ENCODE measurements at places on chromosomes 1 and 21. TPM values are rescaled to one million over a fixed set of nuclear protein-coding genes. Genes with fewer than 3 reads are reported as not detected.

The CASQ1 gene
- total RNA-seq, result not detected

The SGIP1 gene
- total RNA-seq, result not detected

GRCh38 chr1:3130268-3130667 is 61.3 kb downstream of the PRDM16 start:
- H3K27me3 ChIP-seq, result no peaks in the 10 kb centered on the region
- DNase-seq, result no peak
- no peak overlapping the region for H3K4me3 ChIP-seq
- H3K4me1 ChIP-seq, result no peaks in the 10 kb centered on the region
- H3K36me3 ChIP-seq, result no peaks in the 10 kb centered on the region

- no peaks in the 10 kb centered on the region for H3K4me1 ChIP-seq
- H3K27me3 ChIP-seq, result no peaks in the 10 kb centered on the region
- no peak overlapping the region for H3K27ac ChIP-seq
- H3K36me3 ChIP-seq, result no peaks in the 10 kb centered on the region
- no peak overlapping the region for H3K4me3 ChIP-seq
Observed at GRCh38 chr1:176552999-176553398, 90.0 kb downstream of the PAPPA2 start.

DNA sequence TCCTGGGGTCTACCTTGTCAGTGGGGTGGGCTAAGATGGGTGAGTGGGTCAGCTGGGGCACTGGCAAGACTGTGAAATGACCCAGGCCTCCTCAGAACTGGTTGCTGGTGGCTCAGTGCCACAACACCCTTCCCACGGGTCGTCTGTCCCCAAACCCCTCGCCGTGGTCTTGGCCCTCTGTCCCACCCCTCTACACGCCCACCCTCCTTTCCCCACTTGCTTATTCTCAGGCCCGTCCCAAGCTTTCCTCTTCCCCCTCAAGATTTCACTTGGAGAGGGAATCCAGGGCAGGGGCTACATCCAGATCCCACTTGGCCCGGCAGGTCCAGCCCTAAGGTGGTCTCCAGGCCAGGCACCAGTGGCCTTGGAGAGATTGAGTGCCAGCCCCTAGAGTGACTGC is 16.7 kb downstream of the CSF1 start:
- H3K27me3 ChIP-seq, result no peaks in the 10 kb centered on the region
- no peaks in the 10 kb centered on the region for H3K36me3 ChIP-seq
- H3K27ac ChIP-seq, result no peak overlapping the region

DNA sequence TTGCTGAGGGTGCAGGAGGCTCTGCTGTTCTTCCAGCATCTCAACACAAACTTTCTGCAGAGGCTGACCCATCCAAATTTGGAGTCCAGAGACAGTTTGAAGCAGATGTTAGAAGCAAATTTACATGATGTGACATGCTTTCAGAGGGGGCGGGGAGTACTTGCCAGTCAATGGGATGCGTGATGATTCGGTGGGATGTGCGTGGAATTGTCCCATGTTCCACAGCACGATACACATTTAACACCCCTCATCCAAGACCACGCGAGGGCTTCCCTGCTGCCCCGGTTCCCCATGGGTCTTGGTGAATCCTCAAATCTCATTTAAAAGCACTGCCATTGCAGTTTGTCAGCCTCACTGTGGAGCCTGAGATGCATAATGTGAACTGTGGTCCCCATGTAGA is 78.6 kb upstream of the TLR5 start:
- no peaks in the 10 kb centered on the region for H3K36me3 ChIP-seq
- DNase-seq, result no peak

DNA sequence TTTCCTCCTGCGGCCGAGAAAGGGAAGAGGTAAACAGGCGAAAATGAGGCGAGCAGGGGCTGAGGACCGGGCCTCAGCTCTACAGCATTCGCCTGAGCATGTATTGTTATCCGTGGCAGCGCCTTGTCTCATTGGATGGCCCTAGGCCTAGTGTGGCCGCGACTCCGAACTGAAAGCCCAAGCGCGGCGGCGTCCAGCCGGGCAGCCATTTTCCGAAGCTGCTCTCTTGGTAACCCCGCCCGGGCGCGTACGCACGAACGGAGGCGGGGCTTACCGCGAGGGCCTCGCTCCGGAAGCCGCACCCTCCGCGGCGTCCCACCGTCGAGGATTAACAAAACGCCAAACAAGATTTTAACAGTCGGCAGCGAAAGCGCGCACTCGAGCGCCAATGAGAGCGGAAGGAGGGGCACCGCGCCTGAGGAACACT is 797 bp upstream of the USP1 start:
- peak; percentile 98 for DNase-seq
- H3K27me3 ChIP-seq, result no peaks in the 10 kb centered on the region
- H3K36me3 ChIP-seq, result no peaks in the 10 kb centered on the region
- peak overlapping the region; percentile 95 for H3K27ac ChIP-seq
- peaks cover 29% of the 10 kb centered on the region for H3K4me1 ChIP-seq

GRCh38 chr1:39569034-39569433 is 7.6 kb downstream of the PABPC4 start:
- H3K27ac ChIP-seq, result no peak overlapping the region
- H3K4me1 ChIP-seq, result peaks cover 15% of the 10 kb centered on the region
- no peak for DNase-seq
- peaks cover 33% of the 10 kb centered on the region for H3K36me3 ChIP-seq
- H3K4me3 ChIP-seq, result no peak overlapping the region
- no peaks in the 10 kb centered on the region for H3K27me3 ChIP-seq

The ZSWIM5 gene
- total RNA-seq, result 3.6 TPM

The FBXO2 gene
- total RNA-seq, result 3.8 TPM

DNA sequence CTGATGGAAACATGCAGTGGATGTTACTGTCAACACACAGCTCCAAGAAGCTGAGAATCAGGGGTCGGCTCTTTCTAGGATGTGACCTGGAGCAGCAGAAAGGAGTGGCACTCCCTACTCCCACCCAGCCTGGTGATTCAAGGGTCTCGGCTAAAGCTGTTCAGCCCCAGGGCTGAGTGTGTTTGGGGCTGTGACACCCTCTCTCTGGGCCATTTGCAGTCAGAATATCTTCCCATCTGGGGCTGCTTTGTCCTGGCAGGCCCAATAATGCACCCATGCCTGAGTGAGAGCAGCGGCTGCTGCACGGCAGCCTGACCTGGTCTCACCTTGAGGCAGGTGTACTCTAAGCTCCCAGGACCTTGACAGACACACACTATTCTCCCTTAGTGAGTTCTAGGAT is 52.5 kb upstream of the AJAP1 start:
- H3K4me3 ChIP-seq, result no peak overlapping the region
- H3K27ac ChIP-seq, result no peak overlapping the region
- H3K4me1 ChIP-seq, result no peaks in the 10 kb centered on the region
- no peaks in the 10 kb centered on the region for H3K36me3 ChIP-seq

- no peak overlapping the region for H3K4me3 ChIP-seq
- H3K27ac ChIP-seq, result no peak overlapping the region
- H3K27me3 ChIP-seq, result no peaks in the 10 kb centered on the region
- no peaks in the 10 kb centered on the region for H3K4me1 ChIP-seq
- no peaks in the 10 kb centered on the region for H3K36me3 ChIP-seq
Observed at GRCh38 chr1:168371477-168371876, 90.8 kb downstream of the TBX19 start.

DNA sequence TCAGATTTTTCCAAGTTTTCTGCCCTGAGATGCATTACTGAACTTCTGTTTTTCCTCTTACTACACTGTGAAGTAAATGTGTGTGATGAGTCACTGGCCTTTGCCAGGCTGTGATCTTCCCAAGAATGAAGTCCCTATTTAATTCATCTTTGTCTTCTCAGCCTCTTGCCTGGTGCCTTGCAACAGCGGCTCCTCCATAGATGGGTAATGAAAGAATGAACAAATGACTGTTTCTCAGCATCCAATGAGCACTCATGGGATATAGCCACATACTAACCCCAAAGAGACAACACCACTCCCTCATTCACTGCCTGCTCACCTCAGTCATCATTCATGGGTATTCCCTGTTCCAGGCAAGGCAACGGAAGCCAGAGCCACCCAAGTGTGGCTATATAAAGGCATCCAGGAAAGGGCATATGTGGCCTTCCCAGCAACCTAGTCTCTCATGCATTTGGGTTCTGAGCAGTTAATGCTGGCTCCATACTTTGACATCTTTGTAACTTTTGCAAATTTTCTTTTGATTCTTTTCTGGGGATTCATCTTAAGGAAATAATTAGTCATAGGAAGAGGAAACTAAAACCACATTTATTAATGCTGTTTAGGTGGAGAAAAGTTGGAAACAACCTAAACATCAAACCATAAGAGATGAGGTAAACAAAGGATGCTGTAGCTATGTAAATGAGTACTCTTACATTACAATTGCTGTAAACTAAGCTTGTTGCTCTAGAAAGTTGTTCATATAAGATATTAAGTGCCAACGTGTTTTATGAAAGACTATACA is 71.9 kb downstream of the HIVEP3 start:
- no peak overlapping the region for H3K4me3 ChIP-seq
- H3K4me1 ChIP-seq, result no peaks in the 10 kb centered on the region
- H3K27me3 ChIP-seq, result no peaks in the 10 kb centered on the region
- H3K36me3 ChIP-seq, result no peaks in the 10 kb centered on the region
- no peak overlapping the region for H3K27ac ChIP-seq

The TPTE gene
- not detected for total RNA-seq

- H3K27ac ChIP-seq, result no peak overlapping the region
- no peaks in the 10 kb centered on the region for H3K27me3 ChIP-seq
- no peak for DNase-seq
- no peak overlapping the region for H3K4me3 ChIP-seq
- no peaks in the 10 kb centered on the region for H3K4me1 ChIP-seq
- H3K36me3 ChIP-seq, result no peaks in the 10 kb centered on the region
Observed at GRCh38 chr1:58456470-58456869, 90.1 kb downstream of the OMA1 start.

- peak; percentile 44 for DNase-seq
- no peaks in the 10 kb centered on the region for H3K27me3 ChIP-seq
- peaks cover 31% of the 10 kb centered on the region for H3K4me1 ChIP-seq
Observed at GRCh38 chr1:108560874-108561459, 1.1 kb downstream of the EEIG2 start.

GRCh38 chr1:151988405-151988923 is 5.2 kb downstream of the S100A10 start:
- no peak for DNase-seq
- H3K4me3 ChIP-seq, result no peak overlapping the region
- peaks cover 5% of the 10 kb centered on the region for H3K36me3 ChIP-seq
- no peaks in the 10 kb centered on the region for H3K27me3 ChIP-seq

The CELA3B gene
- not detected for total RNA-seq

GRCh38 chr21:41769111-41769510 is 2.3 kb upstream of the RIPK4 start:
- no peaks in the 10 kb centered on the region for H3K36me3 ChIP-seq
- no peak for DNase-seq
- peak overlapping the region; percentile 64 for H3K4me3 ChIP-seq
- peaks cover 11% of the 10 kb centered on the region for H3K4me1 ChIP-seq

- no peaks in the 10 kb centered on the region for H3K4me1 ChIP-seq
- no peak overlapping the region for H3K27ac ChIP-seq
- H3K4me3 ChIP-seq, result no peak overlapping the region
- H3K36me3 ChIP-seq, result no peaks in the 10 kb centered on the region
- no peaks in the 10 kb centered on the region for H3K27me3 ChIP-seq
Observed at GRCh38 chr1:96843196-96843595, 121.6 kb downstream of the PTBP2 start.

GRCh38 chr1:8699679-8700078 is 117.8 kb downstream of the RERE start:
- no peak overlapping the region for H3K4me3 ChIP-seq
- peaks cover 23% of the 10 kb centered on the region for H3K4me1 ChIP-seq
- no peak for DNase-seq

DNA sequence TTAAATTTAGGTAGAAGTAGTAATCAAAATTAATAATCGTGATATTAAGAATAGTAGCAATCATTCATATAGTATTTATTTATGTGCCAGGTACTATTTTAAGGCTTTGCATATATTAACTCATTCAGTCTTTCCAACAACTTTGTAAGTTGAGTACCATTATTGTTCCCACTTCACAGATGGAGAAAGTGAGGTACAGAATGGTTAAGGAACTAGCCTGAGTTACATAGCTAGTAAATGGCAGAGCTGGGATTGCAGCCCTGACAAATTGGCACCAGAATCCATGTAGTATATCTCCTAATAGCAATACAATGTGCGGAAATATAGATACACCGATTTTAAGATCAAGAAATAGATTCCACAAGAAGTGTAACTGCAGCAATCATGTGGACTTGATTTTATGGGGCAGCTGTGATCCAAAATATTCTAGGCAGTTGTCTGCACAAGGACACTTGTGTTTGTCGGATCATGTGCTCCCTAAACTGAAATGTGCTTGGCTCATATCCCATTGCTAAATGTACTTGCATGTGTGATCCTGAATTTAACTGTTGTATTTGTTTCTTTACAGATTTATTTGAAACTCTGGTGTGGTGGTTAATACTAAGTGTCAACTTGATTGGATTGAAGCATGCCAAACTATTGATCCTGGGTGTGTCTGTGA is 5.8 kb upstream of the GTF2B start:
- H3K27me3 ChIP-seq, result no peaks in the 10 kb centered on the region
- H3K4me3 ChIP-seq, result no peak overlapping the region
- DNase-seq, result no peak
- no peaks in the 10 kb centered on the region for H3K36me3 ChIP-seq
- peaks cover 2% of the 10 kb centered on the region for H3K4me1 ChIP-seq
- no peak overlapping the region for H3K27ac ChIP-seq

GRCh38 chr1:31122101-31122735 is 56.7 kb upstream of the PUM1 start:
- H3K27me3 ChIP-seq, result no peaks in the 10 kb centered on the region
- no peaks in the 10 kb centered on the region for H3K36me3 ChIP-seq
- H3K27ac ChIP-seq, result no peak overlapping the region
- H3K4me3 ChIP-seq, result no peak overlapping the region

DNA sequence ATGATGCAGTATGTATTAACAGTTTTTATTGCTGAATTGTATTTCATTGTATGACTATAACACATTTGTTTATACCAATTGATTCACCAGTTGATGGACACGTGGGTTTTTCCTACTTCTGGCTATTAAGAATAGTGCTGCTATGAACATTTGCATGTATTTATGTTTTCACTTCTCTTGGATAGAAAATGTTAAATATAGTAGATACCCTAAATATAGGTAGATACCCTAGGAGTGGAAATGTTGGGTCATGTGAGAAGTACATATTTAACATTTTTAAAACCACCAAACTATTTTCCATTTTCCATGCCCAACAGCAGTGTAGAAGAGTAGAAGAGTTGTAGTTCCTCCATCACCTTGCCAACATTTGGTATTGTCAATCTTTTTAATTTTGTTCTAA is 7.8 kb downstream of the PHTF1 start:
- H3K36me3 ChIP-seq, result no peaks in the 10 kb centered on the region
- no peaks in the 10 kb centered on the region for H3K4me1 ChIP-seq
- H3K27ac ChIP-seq, result no peak overlapping the region
- H3K4me3 ChIP-seq, result no peak overlapping the region

- H3K4me1 ChIP-seq, result peaks cover 9% of the 10 kb centered on the region
- no peaks in the 10 kb centered on the region for H3K27me3 ChIP-seq
- DNase-seq, result no peak
- peak overlapping the region; percentile 86 for H3K27ac ChIP-seq
Observed at GRCh38 chr1:11680270-11681070, 478 bp downstream of the MAD2L2 start.

The GCSAML gene
- total RNA-seq, result 0.49 TPM

- H3K4me1 ChIP-seq, result peaks cover 12% of the 10 kb centered on the region
- H3K4me3 ChIP-seq, result no peak overlapping the region
- DNase-seq, result no peak
- no peaks in the 10 kb centered on the region for H3K36me3 ChIP-seq
Observed at GRCh38 chr1:41723786-41724185, 194.9 kb downstream of the HIVEP3 start.

The CREB3L4 gene
- 8.4 TPM for total RNA-seq
